Large intestine (tissue), 12 donors: ENCODE measurements at places on chromosomes 1 and 21. TPM values are rescaled to one million over a fixed set of nuclear protein-coding genes. Genes with fewer than 3 reads are reported as not detected.

RNF186 gene
- 18.8 TPM for polyA plus RNA-seq

OXCT2 gene
- 2.4 TPM for polyA plus RNA-seq

DNA sequence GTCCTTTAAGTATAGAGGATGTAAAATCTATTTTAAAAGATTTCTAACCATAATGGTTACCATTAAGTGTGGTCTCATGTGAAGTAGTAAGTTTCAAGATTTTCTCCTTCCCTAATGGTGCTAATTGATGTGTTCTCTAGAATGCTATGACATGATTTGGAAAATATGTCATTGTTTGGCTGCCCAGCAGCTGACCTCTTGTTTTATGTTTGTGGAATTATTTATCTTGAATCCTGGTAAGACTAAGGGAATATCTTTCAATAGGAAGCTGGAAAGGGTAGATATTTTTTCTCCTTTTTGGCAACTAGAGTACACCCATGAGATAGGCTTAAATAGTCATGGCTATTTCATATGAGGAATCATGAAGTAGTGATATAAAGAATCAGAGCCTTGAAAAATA is 139.8 kb upstream of the CHODL start:
- DNase-seq: no peak
- H3K27me3 ChIP-seq: no peaks in the 10 kb centered on the region
- no peaks in the 10 kb centered on the region for H3K4me1 ChIP-seq
- no peak overlapping the region for H3K27ac ChIP-seq

- H3K27me3 ChIP-seq: no peaks in the 10 kb centered on the region
- peak overlapping the region; percentile 87 for H3K27ac ChIP-seq
- peak; percentile 92 for DNase-seq
- H3K36me3 ChIP-seq: no peaks in the 10 kb centered on the region
- no peak overlapping the region for H3K4me3 ChIP-seq
Measured at GRCh38 chr1:155880950-155881349, 21.6 kb downstream of the SYT11 start.
